ENCODE measurements at places on chromosomes 16 and 17.

GRCh38 chr16:73213732-73214455, 166.0 kb upstream of the ZFHX3 start:
- no peak for DNase-seq

GRCh38 chr16:79844603-79845002, 244.1 kb upstream of the MAF start:
- no peak for DNase-seq

GRCh38 chr17:17186551-17187505, 19.3 kb downstream of the PLD6 start:
- no peak for DNase-seq

DNA sequence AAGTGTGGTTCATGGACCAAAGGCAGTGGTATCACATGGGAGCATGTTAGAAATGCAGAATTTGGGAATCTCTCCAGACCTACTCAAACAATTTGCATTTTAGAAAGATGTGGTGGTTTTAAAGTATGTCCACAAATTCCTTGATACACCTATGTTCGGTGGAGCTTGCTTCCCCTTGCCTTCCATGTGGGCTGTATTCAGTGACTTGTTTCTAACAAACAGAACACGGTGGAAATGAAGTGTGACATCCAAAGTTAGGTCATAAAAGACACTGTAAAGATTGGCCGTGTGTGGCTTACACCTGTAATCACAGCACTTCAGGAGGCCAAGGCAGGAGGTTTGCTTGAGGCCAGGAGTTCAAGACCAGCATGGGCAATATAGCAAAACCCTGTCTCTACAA, 16.7 kb downstream of the COQ7 start:
- DNase-seq, result no peak

- DNase-seq, result no peak
Measured at GRCh38 chr16:85986931-85987749, 88.2 kb downstream of the IRF8 start.

DNA sequence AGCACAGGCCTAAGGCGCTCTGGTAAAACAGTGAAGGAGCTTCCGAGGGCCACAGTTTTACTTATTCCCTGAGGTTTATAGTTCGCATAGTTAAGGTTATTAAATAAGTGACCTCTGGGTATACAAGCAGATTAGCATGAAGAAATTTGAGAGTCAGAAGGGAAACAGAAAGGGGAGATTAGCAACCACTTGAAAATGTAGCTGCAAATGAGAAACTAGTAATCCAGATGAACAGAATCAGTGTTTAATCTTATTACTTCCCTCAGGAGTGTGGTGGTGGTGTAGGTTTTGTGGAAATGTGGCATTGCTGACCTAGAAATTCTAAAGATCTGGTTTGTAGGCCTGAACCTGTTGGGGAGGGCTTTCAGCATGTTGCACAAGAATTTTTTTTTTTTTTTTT, 130.4 kb downstream of the CCDC182 start:
- no peak for DNase-seq

DNA sequence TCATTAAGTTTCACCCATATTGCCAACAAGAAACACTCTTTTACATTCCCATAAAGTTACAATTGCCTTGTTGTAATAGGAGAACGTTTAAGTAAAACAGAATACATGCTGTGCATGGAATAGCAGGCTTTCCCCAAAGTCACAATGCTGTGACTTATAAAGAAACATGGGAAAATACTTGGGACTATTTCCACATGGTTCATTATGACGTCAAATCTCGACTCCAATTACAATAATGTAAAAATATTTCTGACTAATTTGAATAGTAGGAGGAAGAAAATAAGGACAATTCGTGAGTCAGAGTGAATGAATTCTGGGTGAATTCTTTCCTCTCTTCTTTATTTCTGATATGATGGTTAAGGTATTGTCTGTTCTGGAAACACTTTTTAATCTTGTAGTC, 52.8 kb downstream of the CDH11 start:
- peak; percentile 80 for DNase-seq

- no peak for DNase-seq
Measured at GRCh38 chr16:77985111-77985510, 37.2 kb upstream of the CLEC3A start.

DNA sequence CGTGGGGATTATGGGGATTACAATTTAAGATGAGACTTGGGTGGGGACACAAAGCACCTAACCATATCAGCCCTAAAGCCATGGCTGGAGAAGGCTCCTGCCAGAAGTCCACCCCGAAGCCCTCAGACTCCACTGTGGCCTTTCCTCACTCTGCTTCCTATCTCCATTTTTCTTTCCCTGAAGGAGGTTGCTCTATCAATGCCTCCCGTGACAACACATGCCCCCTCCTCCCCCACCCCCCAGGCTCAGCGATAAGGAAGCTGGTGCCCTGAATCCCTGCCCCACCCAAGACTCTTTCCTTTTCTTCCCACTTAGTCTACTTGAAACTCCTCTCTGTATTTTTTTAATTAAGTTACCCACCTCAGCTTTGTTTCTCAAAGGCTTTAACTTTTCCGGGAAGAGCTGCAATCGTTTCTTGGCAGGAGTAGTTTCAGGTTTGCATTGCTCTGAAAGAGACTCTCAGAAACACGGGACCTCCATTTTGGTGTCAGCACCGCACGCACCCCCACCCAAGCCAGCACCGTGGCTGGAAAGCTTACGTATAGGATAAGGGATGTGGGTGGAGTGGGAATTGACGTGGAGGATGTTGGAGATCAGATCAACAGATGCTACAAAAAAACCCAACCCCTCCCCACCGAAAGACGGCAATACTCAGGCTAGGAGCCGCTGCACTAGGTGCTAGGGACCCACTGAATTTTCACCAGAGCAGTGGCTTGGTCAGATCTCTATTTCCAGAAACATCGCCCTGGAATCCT, 15.2 kb upstream of the CA4 start:
- no peak for DNase-seq

DNA sequence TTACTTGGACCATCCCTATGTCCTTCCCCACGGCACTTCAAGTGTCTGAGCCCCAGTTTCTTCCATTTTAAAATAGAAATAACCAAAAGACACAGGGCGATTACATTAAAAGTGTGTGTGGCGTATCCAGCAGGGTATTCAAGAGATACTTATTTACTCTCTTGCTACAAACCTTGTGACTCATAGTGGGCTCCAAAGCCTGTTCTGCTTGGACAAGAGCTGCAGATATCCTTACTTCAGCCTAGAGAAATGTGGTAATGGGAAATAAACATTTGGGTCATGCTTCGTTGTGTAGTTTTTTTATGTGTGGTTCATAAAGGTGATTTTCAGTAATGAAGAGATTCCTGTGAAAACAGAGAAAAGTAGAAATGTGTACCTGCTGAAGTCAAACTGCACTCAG, 288.9 kb upstream of the CDH11 start:
- DNase-seq, result peak; percentile 86

GRCh38 chr17:30981531-30982519, 11.0 kb downstream of the RNF135 start:
- no peak for DNase-seq

DNA sequence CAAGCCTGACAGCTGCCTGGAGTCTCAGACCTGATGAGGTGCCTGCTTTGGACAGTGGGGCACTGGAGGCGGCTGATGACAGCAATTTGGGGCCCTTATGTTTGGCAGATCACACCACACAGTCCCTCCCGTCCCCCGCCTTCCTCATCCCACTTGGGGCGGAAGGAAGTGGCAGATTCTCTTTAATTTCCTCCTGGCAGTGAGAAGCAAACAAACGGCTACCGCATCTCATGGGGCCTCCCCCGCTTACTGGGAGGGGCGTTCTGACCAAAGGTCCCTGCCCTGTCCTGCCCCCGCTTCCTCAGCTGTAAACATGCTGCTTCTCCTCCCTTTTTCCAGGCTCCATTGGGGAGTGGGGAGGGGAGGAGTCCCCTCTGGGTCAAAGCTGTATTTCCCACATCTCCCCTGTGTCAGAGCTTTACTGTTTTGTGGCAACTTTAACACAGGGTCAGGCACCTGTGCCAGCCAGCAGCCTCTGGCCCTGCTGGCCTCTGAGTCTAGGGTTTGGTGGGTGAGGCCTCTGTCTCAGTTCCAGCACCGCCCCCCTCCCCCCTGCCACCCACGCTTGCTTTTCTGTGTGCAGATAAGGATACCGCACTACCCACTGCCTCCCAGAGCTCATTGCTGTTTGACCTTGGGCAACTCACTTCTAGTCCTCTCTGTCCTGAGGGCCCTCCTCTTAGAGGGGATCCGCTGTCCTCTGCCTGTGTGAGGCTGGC, 5.4 kb upstream of the NFATC3 start:
- peak; percentile 84 for DNase-seq

DNA sequence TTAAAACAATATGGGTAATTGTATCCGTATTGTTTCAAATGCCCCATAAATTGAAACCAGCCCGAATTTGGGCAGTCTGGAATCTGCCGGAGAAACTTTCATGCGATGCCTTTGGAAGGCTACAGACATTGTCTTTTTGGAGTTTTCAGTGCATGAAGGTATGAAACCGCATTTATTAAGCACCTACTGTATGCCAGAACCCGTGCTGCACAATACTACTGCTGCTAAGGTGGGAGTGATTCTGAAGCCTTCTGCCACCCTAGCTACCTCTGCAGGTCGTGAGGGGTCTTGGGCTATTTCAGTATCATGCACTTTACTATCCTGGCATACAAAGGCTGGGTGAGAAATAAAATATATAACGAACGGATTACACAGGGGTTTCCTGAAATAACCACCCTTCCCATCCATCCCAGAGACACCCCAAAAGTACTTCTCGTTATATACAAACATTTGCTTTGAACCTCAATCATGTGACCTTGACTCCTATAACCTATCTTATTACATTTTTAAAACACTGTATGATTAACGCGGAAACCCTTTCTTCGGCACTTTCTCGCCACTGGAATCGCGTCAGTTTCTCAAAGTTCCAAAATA, 1.0 kb upstream of the MSI2 start:
- DNase-seq, result no peak

- no peak for DNase-seq
Measured at GRCh38 chr17:38800237-38800760, 943 bp upstream of the PIP4K2B start.

DNA sequence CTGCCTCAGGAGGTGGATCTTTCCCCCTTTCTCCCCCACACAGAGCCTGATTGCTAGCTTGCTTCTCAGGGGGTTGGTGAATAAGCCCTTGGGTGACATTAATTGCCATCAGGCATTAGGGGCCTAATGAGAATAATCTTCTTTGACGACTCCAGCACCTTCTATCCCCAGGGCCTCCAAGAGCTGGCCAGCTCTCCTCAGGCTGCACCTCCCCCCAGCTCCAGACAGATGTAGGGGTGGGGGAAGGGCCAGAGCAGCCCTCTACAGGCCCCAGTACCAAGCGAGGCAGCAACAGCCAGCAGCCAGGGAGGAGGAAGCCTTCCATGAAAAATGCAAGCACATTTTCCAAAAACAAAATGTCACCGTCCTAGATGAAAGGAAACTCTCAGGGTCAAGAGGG, 1.4 kb upstream of the TMEM132E start:
- DNase-seq, result no peak

DNA sequence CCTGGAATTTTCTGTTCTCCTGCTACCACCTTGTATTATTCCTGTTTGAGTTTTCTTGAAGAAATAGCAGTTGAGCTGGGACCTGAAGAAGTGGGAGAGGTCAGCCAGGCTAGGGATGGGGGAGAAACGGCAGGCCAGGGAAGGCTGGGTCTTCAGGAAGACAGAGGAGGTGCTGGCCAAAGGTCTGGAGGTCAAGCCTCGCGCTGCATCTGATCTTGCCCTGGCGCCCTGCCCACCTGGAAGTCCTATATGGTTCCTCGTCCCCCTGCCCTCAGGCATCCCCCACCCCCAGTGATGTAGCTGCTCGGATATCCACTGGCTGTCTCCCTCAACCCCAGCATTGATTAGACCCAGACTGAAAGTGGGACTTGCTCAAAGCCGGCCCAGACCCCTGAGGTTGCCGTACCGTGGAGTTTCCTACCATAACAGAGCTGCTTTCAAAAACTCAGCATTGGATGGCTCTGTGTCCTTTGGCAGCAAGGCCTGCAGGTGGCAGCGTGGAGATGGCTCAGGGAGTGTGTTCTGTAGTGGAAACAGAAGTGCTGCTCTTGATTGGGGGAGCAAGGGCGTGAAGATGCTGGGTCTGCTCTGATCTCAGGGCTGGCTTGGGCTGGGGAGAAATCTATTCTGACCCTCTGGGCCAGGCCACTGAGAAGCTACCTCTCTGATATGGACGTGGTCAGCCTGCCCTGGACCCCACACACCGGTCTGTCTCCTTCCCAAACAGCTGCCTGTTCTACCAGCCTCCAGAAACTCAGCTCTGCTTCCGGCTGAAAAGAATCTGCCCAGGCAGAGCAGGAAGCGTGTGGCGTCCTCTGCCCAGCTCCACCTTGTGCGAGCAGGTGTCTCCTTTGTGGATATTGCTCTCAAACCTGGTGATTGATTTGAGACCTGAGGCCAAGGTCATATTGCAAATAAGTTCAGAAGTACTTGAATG, 107.0 kb upstream of the CACNG5 start:
- DNase-seq, result peak; percentile 42

DNA sequence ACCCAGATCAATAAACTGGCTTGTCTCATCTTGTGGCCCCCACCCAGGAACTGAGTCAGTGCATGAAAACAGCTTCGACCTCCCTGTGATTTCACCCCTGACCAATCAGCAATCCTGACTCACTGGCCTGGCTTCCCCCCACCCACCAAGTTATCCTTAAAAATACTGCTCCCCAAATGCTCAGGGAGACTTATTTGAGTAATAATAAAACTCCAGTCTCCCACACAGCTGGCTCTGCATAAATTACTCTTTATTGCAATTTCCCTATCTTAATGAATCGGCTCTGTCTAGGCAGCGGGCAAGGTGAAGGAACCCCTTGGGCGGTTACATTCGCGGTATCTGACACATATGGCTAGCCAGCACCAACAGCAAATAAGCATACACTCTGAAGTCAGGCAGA, 9.8 kb upstream of the RABEP1 start:
- DNase-seq, result no peak

DNA sequence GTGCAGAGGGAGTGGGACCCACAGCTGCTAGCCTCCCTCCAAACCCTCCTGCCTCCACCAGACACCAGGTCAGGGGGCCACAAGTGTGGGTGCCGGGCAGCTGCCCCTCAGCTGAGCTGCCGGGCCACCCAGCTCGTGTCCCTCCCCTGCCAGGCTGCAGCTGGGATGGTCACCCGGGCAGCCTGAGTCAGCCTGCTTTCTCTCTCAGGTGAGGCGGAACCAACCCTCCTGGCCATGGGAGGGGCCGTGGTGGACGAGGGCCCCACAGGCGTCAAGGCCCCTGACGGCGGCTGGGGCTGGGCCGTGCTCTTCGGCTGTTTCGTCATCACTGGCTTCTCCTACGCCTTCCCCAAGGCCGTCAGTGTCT, 6.9 kb downstream of the SLC16A3 start:
- DNase-seq, result peak; percentile 68

GRCh38 chr17:44807817-44808155, 22.3 kb downstream of the GJC1 start:
- no peak for DNase-seq

- DNase-seq, result peak; percentile 96
Measured at GRCh38 chr16:29900102-29900887, at the start of gene ASPHD1. TSS of gene ASPHD1 (plus strand) at chr16:29900488. CDS start at chr16:29900972, 484 bp downstream.

GRCh38 chr16:68406458-68407152, 41.7 kb downstream of the SMPD3 start:
- peak; percentile 44 for DNase-seq

- DNase-seq, result peak; percentile 1
Measured at GRCh38 chr16:59566446-59566845, 832.3 kb upstream of the GOT2 start.

Measured in amniotic epithelial cell (primary cell).